Activated CD4-positive, CD25-positive, alpha-beta regulatory T cell treated with anti-CD3 and anti-CD28 coated beads, Interleukin-2, amount 50 U/mL, for 72 hours (primary cell): ENCODE measurements at places on chromosomes 16 and 17.

GRCh38 chr16:29824589-29825144, 4.4 kb downstream of the MVP start:
- no peak for DNase-seq

DNA sequence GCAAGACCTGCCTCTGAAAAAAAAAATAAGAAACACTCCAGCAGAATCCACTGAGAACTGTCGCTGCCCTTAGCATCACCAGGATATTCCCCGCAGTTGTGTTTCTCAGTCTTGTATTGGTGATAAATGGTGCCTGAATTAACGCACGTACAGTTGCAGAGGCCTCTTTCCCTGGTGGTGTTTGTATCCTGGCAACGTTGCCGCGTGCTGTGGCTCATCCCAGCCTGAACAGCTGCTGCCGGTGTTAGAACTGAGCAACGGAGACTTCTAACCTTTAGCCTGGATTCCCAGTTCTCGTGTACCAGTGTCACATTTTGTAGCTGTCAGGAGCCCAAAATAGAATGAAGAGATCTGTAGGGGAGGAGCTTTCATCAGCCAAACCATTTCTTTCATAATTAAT, 4.8 kb downstream of the MLYCD start:
- DNase-seq = no peak

DNA sequence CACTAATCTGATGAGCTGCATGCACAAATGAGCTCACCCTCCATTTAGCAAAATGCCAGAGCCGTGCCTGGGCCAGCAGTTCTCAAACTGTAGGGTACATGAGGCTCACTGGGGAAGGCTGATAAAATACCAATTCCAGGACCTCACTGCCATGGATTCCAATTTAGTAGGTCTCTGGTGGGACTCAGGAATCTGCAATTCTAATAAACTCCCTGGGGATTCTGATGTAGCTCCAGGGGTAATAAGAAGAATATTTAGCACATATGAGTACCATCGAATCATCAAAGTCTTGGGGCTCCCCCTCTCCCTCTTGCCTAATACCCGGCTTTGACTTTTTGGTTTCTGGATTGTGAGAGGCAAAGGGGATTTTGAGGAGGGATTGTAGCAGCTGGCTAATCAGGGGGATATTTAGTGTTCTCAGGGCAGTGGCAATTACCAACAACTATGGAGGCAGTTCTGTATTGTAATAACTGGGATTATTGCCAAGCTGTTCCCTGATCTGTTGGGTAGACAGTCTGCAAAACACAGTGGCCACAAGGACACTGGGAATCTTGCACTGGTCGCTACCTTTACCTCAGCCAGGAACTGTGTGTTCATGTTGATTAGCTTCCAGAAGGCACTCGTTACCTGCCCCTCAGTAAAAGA, 140.4 kb downstream of the SHISA9 start:
- no peak for DNase-seq

GRCh38 chr17:59178266-59178985, 22.9 kb downstream of the PRR11 start:
- DNase-seq = no peak

- DNase-seq = no peak
Observed at GRCh38 chr16:4925293-4925607, 11.7 kb downstream of the PPL start.

DNA sequence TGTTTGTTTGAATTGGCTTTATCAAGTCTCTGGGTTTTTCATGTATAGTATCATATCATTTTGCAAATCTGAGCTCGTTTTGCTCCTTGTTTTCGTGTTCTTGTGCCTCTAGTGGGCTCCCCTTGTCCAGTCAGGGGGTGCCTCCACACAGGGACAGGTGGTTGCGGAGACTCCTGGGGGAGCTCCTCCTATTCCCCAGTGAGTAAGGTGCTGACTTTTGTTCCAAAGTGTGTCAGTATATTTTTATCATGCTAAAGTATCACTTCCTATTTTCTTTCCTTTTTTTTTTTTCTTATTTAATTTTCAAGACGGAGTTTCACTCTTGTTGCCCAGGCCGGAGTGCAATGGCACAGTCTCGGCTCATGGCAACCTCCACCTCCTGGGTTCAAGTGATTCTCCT, 30.3 kb upstream of the IL17C start:
- no peak for DNase-seq
